AG10803 (cell line): ENCODE measurements at places on chromosomes 4 and X.

- DNase-seq: peak; percentile 11
These were observed 960 bp downstream of the TRPC3 start for GRCh38 chr4:121950680-121951520.

DNA sequence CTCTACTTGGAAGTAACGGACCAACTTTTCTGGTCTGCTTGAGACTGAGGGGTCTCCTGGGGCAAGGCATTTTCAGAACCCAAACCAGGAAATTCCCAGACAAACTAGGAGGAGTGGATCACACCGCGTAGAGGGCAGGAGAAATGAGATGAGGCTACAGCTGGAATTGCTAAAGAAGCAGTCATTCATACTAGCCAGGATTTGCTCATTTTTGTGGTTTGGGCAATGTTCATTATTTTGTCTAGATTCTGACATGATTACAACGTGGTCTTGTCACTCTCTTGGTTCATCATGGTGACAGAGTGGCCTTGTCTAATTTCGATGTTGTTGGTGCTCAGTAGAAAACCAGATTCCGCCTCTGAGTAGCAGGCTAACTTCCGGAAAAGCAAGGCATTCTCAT, 63.2 kb downstream of the BANK1 start:
- peak; percentile 81 for DNase-seq

DNA sequence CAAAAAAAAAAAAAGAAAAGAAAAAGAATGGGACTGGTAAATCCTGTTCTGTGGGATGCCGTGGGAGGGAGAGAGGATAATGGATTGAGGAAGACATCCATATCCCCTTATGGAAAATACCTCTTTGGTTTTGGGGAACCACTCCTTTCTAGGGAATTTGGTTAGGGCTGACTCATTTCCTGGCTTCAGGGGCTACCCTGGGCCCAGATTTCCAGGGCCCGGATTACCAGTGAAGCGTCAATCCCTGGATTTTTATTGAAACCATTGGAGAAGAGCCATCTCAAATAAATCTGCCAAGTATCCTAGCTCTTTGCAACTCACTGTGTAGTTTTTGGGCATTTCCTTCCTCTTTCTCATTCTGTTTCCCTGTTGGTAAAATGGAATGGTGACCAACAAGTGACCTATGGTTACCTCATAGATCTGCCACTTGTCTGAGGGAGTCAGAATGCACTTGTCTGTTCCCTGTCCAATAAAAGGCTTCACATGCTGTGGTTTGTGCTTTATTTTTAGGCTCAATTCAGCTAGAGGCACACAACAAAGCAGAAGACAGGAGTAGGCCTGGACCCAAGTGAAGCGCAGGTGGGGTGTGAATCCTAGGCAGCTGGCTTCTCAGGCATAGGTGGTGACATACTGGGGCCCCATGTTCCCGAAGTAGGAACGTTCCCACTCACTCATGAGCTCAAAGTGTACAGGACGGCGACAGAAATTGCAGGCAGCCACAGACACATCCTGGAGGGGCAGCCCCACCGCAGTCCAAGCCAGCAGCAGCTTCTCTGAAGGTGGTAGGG, 8.6 kb downstream of the APEX2 start:
- peak; percentile 24 for DNase-seq

DNA sequence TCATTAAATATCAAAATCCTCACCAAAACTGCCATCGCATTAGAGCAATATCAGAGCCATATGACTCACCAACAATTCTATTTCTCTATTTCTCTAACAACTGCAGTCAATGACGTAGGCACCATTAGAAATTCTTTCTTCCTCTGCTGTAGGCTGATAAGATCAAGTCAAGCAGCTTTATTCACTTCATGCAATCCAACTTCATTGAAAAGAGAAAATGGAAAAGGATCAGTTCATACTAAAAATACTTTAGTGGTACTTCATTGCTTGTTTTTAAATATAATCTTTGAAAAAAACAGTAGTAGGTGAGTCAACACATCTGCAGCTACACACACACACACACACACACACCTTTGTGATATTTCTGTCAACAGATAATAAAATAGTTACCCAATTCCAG, 345.3 kb upstream of the TENM3 start:
- peak; percentile 78 for DNase-seq

- no peak for DNase-seq
These were observed 62.1 kb upstream of the XIAP start for GRCh38 chrX:123797543-123798447.

- no peak for DNase-seq
These were observed 96.7 kb upstream of the PABPC4L start for GRCh38 chr4:134298313-134298712.

DNA sequence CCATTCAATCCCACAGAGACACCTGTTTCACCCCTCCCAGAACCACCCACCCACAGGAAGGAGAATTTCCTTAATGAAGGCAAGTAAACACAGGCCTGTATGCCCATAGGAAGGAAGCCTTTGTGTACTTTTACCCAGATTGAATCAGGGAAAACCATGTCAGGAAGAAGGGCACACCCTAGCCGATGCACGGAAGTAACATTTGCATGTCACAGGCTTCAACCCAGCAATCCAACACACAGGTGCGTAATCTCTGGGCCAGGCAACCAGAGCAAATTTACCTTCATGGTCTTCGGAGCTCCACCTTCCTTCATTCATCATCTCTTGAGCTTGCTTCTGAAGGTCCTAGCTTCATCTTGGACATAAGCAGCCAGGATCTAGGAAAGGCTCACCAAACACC, 206.3 kb downstream of the SHROOM3 start:
- no peak for DNase-seq

DNA sequence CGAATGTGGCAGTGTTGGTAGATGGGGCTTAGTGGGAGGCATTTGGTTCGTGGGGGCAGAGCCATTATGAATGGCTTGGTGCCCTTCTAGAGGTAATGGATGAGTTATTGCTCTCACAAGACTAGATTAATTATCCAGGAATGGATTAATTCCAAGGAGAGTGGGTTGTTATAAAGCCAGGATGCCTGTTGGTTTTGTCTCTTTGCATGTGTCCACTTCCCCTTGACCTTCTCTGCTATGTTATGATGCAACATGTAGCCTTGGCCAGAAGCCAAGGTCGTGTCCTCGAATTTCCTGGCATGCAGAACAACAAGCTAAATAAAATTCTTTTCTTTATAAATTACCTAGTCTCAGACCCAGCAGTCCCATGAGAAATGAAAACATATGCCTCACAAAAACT, 111.2 kb upstream of the PLS3 start:
- DNase-seq: peak; percentile 46

- DNase-seq: no peak
These were observed 1521.1 kb upstream of the PCDH7 start for GRCh38 chr4:29199025-29199424.

GRCh38 chr4:132383571-132384199, 765.4 kb upstream of the PCDH10 start:
- DNase-seq: no peak

- DNase-seq: no peak
These were observed 5.7 kb upstream of the XK start for GRCh38 chrX:37679888-37680287.

DNA sequence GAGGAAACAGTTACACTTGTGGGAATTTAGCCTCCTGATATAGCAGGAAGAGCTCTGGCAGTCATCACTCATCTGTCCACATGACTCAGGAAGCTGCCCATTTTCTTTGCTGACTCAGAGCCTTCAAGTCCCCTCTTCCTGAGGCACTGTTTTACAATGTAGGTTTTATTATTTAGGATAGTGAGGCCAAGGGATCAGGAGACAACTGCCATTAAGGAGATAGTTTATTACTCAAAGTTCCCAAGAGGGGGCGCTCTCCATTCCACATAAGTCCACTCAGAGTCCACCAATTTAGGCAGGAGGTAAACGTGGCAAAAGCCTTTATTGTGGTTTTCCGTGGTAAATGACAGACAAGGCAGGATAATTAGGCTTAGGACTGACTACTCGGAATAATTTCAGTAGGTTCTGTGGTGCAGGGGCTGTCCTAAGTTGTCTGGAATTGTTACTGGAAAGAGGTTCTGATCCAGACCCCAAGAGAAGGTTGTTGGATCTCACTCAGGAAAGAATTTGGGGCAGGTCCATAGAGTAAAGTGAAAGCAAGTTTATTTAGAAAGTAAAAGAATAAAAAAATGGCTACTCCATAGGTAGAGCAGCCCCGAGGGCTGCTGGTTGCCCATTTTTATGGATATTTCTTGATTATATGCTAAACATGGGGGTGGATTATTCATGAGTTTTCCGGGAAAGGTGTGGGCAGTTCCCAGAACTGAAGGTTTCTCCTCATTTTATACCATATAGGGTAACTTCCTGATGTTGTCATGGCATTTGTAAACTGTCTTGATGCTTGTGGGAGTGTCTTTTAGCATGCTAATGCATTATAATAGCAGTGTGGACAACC, 96.0 kb upstream of the RAB40AL start:
- DNase-seq: peak; percentile 5

- DNase-seq: peak; percentile 23
These were observed 55.9 kb downstream of the CPLX1 start for GRCh38 chr4:770022-770421.

- no peak for DNase-seq
These were observed 160.4 kb upstream of the GPR101 start for GRCh38 chrX:137194164-137194563.

- DNase-seq: peak; percentile 30
These were observed 707.9 kb upstream of the PITX2 start for GRCh38 chr4:111330786-111331185.

DNA sequence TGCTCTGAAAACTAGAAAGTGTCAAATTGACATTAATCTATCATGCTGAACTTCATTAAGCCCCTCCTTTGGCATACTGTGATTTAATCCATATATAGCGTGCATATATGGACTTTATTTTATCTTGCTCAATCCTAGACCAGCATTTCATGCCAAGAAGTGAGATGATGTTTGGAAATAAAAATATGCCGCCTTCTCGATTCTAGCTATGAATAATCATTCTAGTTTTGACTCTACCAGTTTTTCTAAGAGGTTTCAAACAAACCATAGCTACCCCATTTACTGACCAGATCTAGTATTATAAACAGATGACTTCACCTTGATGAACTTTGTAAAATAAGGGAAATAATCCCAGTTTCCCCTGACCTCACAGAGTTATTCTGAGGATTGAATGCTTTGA, 95.0 kb downstream of the ARX start:
- DNase-seq: no peak

GRCh38 chrX:78653118-78653822, 5.9 kb downstream of the RTL3 start:
- peak; percentile 80 for DNase-seq

GRCh38 chr4:59936566-59936965, 1263.6 kb upstream of the ADGRL3 start:
- no peak for DNase-seq

DNA sequence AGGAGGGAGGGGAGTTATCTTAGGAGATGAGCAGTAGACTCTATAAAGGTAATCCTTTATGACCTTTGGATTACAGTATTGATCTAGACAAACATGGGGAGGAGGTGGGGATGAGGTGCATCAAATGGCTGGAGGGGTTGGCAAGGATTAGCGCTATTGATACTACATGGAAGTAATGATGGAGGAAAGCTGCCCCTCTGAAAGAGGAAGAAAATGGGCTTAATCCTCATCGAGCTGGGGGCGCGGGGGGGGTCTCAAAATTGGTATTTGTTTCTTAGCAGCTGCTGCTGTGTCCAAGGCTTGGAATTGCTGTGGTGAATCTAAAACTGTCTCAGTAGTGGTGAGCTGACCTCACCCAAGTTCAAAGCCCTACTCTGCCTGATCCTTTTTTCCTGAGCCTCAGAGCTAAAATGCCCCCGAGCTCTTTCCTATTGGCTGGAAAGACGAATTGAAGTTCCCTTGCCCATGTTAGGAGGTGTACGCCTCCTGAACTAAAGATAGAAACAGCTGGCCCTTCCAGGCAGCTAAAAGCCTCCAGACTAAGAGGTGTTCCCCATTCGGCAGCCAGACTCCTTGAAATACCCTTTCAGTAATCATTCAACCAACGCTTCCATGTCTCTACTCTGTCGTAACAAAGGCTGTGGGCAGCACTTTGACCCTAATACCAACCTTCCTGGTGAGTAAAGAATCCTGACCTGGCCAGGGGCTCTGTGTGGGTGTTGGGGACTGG, at the start of gene ITGB1BP2:
Gene ITGB1BP2 (plus strand): TSS at position 556 of the 730 bp plus-strand sequence. CDS start 57 bp downstream, at position 613.
- DNase-seq: no peak

DNA sequence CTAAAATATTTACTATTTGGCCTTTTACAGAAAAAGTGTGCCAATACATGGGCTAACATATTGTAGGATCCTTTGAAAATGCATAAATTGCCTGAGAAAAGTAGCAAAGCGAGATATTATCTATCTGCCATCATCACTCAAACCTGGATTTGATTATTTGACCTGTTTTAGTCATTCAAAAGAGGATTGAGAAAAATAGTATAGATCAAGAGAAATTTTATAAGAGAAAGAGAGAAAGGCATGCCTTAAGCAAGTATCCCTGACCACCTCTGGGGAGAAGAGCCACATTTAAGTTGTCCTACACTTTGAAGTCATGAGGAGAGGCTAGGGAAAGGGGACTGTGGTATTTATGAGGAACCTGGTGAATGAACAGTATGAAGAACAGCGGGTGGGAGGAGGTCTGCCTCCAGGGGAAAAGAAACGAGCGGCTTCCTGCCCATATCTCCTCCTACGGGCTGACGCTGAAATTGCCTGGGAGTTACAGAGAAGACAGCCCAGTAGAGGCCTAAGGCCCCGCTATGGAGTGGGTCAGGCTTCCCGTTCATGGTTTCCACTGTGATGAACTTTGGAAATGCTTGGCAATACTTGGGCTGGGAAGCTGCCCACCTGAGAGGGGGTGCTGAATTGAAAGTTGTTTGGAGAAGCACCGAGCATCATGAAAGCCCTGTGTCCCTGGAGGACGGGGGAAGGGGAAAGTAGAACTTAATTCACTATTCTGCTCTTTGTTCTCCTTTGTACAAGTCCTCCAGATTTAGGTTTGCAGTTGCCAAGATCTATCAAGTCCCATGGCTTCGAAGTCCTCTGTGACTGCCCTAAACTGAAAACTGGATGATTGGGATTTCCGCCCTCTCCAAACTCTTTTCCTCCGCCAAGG, 106.9 kb upstream of the ACSL4 start:
- DNase-seq: no peak

- no peak for DNase-seq
These were observed 203.7 kb upstream of the SLITRK2 start for GRCh38 chrX:145613894-145614293.

- DNase-seq: no peak
These were observed 12.8 kb upstream of the CDKN2AIP start for GRCh38 chr4:183431614-183432013.

DNA sequence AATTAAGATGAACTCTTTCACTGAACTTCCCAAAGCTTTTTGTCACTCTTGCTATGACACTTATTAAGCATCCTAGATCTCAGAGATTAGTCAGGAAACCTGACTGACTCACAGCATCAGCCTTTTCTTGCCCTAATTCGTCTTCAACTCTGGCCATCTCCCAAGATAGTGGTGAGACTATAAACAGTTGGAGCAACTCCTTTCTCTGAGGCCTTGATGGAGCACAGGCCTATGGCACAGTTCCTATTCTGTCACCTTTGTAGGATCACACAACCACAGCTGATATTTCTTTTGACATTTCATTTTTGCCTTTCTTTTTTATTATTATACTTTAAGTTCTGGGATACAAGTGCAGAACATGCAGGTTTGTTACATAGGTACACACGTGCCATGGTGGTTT, 217.6 kb downstream of the PRR32 start:
- DNase-seq: no peak
